Sciatic nerve (tissue), 2 donors: ENCODE measurements at places on chromosomes 12 and 14. TPM values are rescaled to one million over a fixed set of nuclear protein-coding genes. Genes with fewer than 3 reads are reported as not detected.

The FGF23 gene
- total RNA-seq = not detected

The FAM186B gene
- 0.36 TPM for total RNA-seq

The CLEC2A gene
- not detected for total RNA-seq

The TTC6 gene
- total RNA-seq = not detected

DNA sequence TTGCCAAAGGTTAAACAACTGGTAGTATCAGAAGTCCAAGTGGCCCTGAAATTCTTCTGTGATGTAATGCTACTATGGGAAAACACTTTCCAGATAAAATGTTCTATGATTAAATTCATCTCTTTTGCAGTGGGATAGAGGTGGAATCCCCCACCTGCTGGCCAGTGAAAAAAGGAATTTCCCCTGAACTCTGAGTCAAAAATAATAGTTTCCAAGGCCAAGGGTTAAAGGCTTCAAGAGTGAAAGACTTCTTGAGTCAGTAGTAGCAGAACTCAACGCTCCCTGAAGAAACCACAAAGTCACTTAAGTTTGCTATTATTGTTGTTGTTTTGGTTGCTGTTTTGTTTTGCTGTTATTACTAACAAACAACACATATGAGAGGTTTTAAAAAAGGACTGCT is 330.8 kb downstream of the SOX5 start:
- no peak for DNase-seq

GRCh38 chr12:63362791-63363190 is 211.8 kb upstream of the AVPR1A start:
- no peak for DNase-seq

DNA sequence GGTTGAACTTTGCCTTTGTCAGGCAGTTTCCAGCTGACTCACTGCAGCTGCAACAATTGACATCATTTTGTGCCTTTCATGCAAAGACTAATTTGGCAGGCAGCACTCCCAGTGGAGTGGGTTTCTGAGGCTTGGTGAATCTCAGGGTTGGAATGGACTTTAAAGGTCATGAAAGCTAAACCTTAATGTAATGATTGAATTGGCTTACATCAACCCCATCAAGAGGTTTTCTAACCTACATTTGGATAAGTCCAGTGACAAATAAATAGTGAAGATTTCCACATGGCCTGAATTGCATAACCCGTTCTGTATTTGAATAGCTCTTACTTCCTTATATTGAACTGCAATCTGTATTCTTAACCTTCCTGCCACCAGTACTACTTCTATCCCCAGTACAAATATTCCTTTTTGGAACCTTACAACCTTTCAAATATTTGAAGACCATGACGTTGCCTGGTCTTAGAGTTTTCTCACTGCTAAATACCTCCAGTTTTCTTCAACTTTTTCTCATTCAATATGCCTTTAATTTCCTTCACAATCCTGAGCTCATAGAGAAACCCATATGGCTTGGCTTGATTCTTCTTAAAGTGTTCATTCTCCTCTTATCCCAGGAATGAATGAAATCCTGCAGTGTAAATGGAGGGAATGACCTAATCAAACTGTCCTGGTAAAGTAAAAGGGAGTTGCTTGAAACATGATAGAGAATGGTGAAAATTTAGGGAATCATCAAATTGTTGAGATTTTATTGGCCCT is 168.1 kb upstream of the NOVA1 start:
- DNase-seq = peak; percentile 69

GRCh38 chr14:75183225-75183624 is 6.8 kb upstream of the TMED10 start:
- DNase-seq = peak; percentile 23

DNA sequence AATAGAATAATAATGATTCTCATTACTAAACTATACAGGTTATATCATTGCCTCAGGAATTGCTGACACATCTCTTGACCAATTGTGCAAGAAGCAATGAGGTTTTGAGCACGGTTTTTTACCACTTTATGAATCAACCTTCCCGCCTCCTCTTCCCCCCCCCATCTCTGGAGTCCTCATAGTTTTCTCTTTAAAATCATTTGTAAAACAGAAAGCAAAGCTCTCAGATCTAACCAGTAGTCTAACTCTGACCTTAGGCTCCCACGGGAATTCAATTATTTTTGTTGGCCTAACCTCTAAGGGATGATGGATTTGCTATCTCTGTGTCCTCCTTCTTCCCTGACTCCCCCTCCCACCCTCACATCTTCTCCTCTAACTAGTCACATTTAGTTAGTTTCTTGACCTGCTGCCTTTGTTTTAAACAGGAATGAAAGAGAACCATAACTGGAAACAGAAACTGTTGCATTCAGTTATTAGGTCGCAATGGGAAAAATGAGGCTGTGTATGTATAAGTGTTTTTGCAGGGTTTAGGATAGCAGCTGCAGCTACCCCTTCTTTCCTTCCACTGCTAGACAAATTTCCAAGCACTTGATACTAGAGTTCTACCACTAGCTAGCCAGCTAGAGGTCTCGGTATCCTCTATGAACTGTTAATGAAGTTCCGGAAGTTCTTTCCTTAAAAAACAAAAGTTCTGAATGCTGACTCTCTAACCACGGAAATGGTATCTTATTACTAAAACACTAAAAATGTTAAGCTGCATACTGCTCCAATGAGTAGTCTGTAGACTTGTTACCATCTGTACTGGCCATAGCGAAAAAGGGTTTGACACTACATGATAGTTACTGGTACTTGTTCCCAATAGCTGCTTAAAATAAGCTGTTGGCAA is 65.4 kb downstream of the TAOK3 start:
- no peak for DNase-seq

DNA sequence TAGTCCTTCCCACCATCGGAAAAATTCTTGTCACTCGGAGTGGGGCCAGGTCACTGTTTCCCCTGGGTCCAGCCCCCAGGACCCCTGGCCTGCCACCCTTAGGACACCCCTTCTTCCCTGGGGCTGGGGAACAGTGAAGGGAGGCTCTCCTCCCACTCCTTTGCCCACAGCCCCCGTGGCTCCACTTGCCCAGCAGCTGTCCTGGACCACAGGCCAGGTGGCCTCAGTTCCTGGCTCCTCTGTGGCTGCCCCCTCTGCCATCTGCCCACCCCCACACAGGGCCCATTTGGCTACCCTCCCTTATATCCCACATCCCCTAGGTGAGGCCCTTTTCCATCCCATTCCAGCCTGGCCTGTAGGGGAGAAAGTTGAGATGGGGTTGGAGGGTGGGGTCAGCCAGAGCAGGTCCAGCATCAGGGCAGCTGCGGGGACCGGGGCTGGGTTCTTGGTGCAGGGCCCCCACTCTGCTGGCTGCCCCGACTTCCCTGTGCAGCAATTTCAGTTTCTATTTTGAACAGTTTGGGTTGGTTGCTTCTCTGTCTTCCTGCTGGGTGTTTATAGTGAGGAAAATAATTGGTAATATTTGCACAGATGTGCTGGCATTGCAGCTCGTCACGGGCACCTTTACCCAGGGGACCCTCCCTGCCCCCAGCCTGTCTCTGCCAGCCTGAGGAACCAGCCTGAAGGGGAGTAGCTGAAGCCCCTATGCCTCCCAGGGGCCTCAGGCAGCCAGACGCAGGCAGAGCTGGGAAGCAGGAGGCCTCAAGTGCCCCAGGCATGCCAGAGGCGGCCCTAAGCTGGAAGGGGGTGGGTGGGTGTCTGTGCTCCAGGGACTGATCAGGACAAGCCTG is 23.4 kb downstream of the SYNDIG1L start:
- peak; percentile 31 for DNase-seq
